Esophagus squamous epithelium (tissue), 5 donors: ENCODE measurements at places on chromosomes 11 and 22. TPM values are rescaled to one million over a fixed set of nuclear protein-coding genes. Genes with fewer than 3 reads are reported as not detected.

GRCh38 chr11:77283101-77283500 is 18.4 kb downstream of the GDPD4 start:
- no peaks in the 10 kb centered on the region for H3K4me1 ChIP-seq
- no peak overlapping the region for H3K4me3 ChIP-seq
- DNase-seq, result no peak
- no peak overlapping the region for H3K27ac ChIP-seq
- peaks cover 4% of the 10 kb centered on the region for H3K27me3 ChIP-seq

GRCh38 chr11:81644239-81644840 is 1089.3 kb downstream of the FAM181B start:
- no peak for DNase-seq
- H3K4me3 ChIP-seq, result no peak overlapping the region
- H3K36me3 ChIP-seq, result no peaks in the 10 kb centered on the region
- H3K27me3 ChIP-seq, result peaks cover 3% of the 10 kb centered on the region
- no peak overlapping the region for H3K27ac ChIP-seq

CST6 gene
- total RNA-seq, result 14.6 TPM

- H3K27ac ChIP-seq, result no peak overlapping the region
- no peak overlapping the region for H3K4me3 ChIP-seq
- H3K27me3 ChIP-seq, result no peaks in the 10 kb centered on the region
- peaks cover 6% of the 10 kb centered on the region for H3K36me3 ChIP-seq
- H3K4me1 ChIP-seq, result no peaks in the 10 kb centered on the region
Observed at GRCh38 chr22:24077416-24077815, 66.3 kb downstream of the CABIN1 start.

- no peaks in the 10 kb centered on the region for H3K27me3 ChIP-seq
- no peak for DNase-seq
- H3K4me1 ChIP-seq, result peaks cover 50% of the 10 kb centered on the region
- H3K27ac ChIP-seq, result peak overlapping the region; percentile 94
- no peak overlapping the region for H3K4me3 ChIP-seq
Observed at GRCh38 chr22:46102752-46103151, 47.6 kb upstream of the PPARA start.

- DNase-seq, result no peak
- H3K4me3 ChIP-seq, result no peak overlapping the region
- no peaks in the 10 kb centered on the region for H3K36me3 ChIP-seq
- no peaks in the 10 kb centered on the region for H3K27me3 ChIP-seq
- no peak overlapping the region for H3K27ac ChIP-seq
Observed at GRCh38 chr11:1555713-1556153, 16.3 kb downstream of the DUSP8 start.

- no peak for DNase-seq
- peak overlapping the region; percentile 95 for H3K27ac ChIP-seq
- H3K4me1 ChIP-seq, result peaks cover 68% of the 10 kb centered on the region
- H3K27me3 ChIP-seq, result no peaks in the 10 kb centered on the region
- H3K4me3 ChIP-seq, result no peak overlapping the region
Observed at GRCh38 chr11:69050592-69051380, 2.1 kb downstream of the TPCN2 start.

DNA sequence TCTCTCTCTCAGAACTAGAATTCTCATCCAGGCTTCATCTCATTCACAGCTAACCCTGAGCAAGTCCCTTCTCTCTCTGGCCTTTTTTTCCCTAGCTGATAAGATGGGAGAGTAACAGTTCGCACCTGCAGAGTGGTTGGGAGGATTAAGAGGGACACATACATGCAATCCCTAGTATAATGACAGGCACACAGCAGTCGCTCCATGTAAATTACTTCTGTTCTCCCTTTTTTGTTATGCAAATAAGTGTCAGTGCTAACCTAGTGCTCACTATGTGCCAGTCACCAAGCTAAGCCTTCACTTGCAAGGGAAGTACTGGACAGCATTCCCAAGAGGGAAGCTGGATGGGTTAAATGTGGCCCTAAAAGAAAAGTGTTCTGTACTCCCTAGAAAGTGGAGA is 63.4 kb downstream of the TENM4 start:
- no peak overlapping the region for H3K4me3 ChIP-seq
- H3K36me3 ChIP-seq, result no peaks in the 10 kb centered on the region
- no peaks in the 10 kb centered on the region for H3K27me3 ChIP-seq
- peaks cover 17% of the 10 kb centered on the region for H3K4me1 ChIP-seq

OR5D18 gene
- not detected for total RNA-seq

GRCh38 chr11:78432058-78432515 is 14.5 kb upstream of the GAB2 start:
- DNase-seq, result no peak
- H3K27ac ChIP-seq, result no peak overlapping the region
- H3K4me3 ChIP-seq, result no peak overlapping the region
- no peaks in the 10 kb centered on the region for H3K27me3 ChIP-seq
- no peaks in the 10 kb centered on the region for H3K36me3 ChIP-seq

GRCh38 chr11:122668562-122669090 is 13.1 kb downstream of the UBASH3B start:
- peaks cover 5% of the 10 kb centered on the region for H3K4me1 ChIP-seq
- no peak overlapping the region for H3K27ac ChIP-seq
- no peaks in the 10 kb centered on the region for H3K27me3 ChIP-seq
- DNase-seq, result no peak

MISFA gene
- 1.4 TPM for total RNA-seq

- DNase-seq, result no peak
- no peaks in the 10 kb centered on the region for H3K36me3 ChIP-seq
- no peak overlapping the region for H3K27ac ChIP-seq
- no peaks in the 10 kb centered on the region for H3K4me1 ChIP-seq
- H3K27me3 ChIP-seq, result no peaks in the 10 kb centered on the region
Observed at GRCh38 chr22:48356731-48357130, 1470.9 kb downstream of the BRD1 start.

DNA sequence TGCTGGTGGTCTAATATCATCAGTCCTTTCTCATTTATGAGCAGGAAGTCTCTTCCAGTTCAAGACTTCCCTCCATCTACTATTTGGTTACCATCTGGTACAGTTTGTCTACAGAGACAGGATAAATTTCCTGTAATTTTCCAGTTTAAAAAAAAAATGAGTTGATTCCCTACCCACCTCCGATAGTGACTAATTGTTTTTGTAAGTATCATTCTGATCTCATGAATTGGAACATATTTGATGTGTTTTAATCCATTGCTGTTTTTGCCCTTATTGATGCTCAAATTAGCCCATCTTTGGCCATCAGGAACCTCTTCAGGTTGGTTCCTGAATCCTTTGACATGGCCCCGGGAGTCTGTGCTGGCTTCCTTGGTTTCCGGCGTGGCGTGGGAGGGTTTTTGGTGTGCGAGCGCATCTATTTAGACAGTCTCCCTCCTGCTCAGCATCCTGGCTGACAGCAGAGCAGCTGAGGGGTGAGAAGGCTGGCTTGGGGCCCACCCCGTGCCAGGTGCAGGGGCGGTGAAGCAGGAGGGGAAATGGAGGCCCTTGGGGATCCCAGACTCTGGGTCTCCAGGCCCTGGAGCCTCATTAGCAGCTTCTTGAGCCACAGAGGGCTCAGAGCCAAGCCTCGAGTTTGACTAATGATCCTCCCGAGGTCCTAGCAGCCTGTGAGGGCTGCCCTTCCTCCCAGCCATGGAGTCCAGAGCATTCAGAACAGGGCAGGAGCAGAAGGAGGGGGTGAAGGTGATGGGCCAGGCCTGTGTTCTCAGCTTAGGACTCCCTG is 6.8 kb downstream of the OMP start:
- H3K36me3 ChIP-seq, result no peaks in the 10 kb centered on the region
- no peak for DNase-seq
- no peaks in the 10 kb centered on the region for H3K27me3 ChIP-seq
- H3K4me3 ChIP-seq, result no peak overlapping the region
- H3K27ac ChIP-seq, result no peak overlapping the region

CRYAB gene
- total RNA-seq, result 29.8 TPM

GRCh38 chr11:4181782-4182721 is 87.5 kb downstream of the RRM1 start:
- H3K4me3 ChIP-seq, result no peak overlapping the region
- DNase-seq, result no peak
- no peaks in the 10 kb centered on the region for H3K27me3 ChIP-seq
- H3K27ac ChIP-seq, result no peak overlapping the region
- no peaks in the 10 kb centered on the region for H3K4me1 ChIP-seq
- no peaks in the 10 kb centered on the region for H3K36me3 ChIP-seq

- H3K36me3 ChIP-seq, result no peaks in the 10 kb centered on the region
- H3K4me1 ChIP-seq, result peaks cover 39% of the 10 kb centered on the region
- no peak overlapping the region for H3K27ac ChIP-seq
- DNase-seq, result no peak
- H3K4me3 ChIP-seq, result no peak overlapping the region
- no peaks in the 10 kb centered on the region for H3K27me3 ChIP-seq
Observed at GRCh38 chr11:3982431-3982830, 112.2 kb upstream of the RRM1 start.

DNA sequence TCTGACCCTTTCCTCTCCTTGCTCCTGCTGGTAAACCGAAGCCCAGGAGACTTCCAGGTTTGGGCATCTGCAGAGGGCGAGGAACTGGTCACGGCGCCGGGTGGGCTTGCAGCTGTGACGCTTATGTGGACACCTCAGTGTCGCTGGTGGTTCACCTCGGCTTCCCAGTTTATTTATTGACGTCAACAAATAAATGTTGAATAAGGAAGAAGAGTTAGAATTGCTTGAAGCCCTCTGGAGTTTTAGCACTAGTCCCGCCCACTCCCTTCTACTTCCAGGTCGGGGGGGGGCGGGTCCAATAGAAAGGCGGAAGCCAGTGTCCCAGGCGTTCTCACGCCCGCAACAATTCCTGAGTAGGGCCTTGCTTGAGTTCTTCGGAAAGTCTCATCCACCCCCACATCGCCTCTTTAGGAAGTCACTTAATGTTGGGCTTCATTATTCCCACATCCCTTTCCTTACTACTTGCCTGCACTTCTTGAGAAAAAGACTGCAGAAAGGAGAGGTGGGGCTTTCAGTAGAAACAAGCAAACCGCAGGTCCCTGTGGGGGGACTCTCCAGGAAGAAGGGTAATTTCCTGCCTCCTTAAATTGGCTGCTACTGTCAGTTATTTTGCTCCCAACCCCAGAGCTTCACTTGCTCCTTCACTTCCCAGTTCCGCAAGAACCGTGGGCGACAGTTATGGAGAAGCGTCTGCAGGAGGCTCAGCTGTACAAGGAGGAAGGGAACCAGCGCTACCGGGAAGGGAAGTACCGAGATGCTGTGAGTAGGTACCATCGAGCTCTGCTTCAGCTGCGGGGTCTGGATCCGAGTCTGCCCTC is at the start of gene TTC9C:
TTC9C (plus strand) TSS at position 316 of the 818 bp plus-strand sequence; CDS start at position 679, 363 bp downstream.
- peak; percentile 56 for DNase-seq
- H3K27ac ChIP-seq, result peak within 1 kb of the TSS; percentile 92
- H3K36me3 ChIP-seq, result peaks cover 2% of the 10 kb centered on the region

PLA2G6 gene
- total RNA-seq, result 15.0 TPM

SLC25A18 gene
- total RNA-seq, result 0.23 TPM

GRCh38 chr11:57775491-57775890 is 13.9 kb downstream of the CTNND1 start:
- DNase-seq, result no peak
- peak overlapping the region; percentile 89 for H3K27ac ChIP-seq

CRYBB2 gene
- not detected for total RNA-seq

SPI1 gene
- total RNA-seq, result 14.3 TPM

- H3K4me1 ChIP-seq, result peaks cover 11% of the 10 kb centered on the region
- no peaks in the 10 kb centered on the region for H3K36me3 ChIP-seq
- no peak overlapping the region for H3K4me3 ChIP-seq
- no peaks in the 10 kb centered on the region for H3K27me3 ChIP-seq
- DNase-seq, result no peak
Observed at GRCh38 chr22:29204455-29205183, 1.1 kb upstream of the EMID1 start.

- peak overlapping the region; percentile 71 for H3K27ac ChIP-seq
- no peak for DNase-seq
- no peaks in the 10 kb centered on the region for H3K27me3 ChIP-seq
- peaks cover 1% of the 10 kb centered on the region for H3K36me3 ChIP-seq
Observed at GRCh38 chr11:33063326-33063881, 24.0 kb downstream of the TCP11L1 start.

DNA sequence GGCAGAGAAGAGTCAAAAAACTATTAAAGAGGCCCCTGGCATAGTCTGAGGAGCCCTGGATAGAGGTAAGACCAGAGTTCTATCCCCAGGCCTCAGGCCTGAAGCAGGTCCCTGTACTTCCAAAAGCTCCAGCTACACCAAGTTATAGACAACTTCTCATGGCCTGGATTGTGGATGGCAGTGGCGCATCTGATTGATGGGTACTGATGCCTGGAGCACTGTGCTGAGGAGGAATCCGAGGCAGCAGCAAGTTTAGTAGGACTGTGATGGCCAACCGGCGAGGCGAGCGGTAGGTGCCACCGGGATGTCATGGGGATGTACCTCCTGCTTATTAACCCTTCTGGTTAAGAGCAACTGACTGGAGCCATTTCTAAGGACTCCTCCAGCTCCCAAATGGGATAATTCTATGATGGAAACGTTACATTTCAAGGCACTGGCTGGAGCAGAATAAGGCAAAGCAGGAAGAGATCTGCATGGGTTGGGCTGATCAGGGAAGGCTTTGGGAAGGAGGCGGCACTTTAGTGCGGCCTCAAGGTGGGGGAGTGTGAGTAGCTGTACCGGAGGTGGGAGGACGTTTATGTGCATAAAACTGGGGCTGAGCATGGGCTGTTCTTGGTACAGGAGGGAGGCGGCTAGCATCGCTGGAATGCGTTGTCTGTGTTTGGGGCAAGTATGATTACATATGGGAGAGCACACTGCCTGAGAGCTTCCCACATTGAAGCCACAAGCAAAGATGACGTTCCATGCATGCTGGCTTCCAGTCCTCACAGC is 24.2 kb upstream of the JAM3 start:
- H3K36me3 ChIP-seq, result no peaks in the 10 kb centered on the region
- no peak for DNase-seq
- H3K27ac ChIP-seq, result no peak overlapping the region
- peaks cover 67% of the 10 kb centered on the region for H3K4me1 ChIP-seq

DNA sequence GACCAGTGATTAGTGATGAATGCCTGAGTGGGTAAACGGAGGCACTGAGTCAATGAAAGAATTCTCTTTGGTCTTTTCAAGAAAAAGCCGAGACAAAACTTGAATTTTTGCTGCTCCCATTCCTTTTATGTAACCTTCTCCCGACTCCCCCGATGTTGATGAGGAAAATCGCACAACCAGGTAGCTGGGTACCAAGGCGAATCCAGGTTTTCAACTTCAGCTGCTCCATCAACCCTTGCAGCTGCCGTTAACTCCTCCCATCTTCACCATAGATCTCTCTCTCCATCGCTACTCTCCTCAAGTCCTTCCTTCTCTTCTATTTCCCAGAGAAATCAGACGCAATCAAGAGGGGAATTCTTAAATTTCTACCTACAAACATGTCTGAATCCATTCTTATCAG is 611 bp upstream of the USP2 start:
- DNase-seq, result no peak
- H3K36me3 ChIP-seq, result no peaks in the 10 kb centered on the region
- H3K4me3 ChIP-seq, result peak overlapping the region; percentile 70
- no peak overlapping the region for H3K27ac ChIP-seq
- H3K27me3 ChIP-seq, result peaks cover 9% of the 10 kb centered on the region
- peaks cover 5% of the 10 kb centered on the region for H3K4me1 ChIP-seq

DNA sequence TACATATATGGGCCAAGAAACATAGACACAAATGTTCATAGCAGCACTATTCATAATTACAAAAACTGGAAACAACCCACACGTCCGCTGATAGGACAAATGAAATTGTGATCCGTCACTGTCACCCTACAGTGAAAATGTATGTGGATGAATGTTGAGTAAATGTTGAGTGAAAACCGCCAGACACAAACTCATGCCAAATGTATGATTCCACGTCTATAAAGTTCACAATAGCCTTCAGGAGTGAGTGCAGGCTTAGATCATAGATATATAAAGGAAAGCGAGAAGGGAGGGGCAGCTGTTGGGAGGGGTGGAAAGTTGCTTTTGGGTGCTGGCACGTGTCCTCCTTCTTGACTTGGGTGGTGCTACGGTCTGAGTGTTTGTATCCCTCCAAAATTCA is 33.6 kb downstream of the DBX1 start:
- H3K27me3 ChIP-seq, result peaks cover 4% of the 10 kb centered on the region
- H3K4me3 ChIP-seq, result no peak overlapping the region
